ENCODE measurements at places on chromosomes 6 and 20.

DNA sequence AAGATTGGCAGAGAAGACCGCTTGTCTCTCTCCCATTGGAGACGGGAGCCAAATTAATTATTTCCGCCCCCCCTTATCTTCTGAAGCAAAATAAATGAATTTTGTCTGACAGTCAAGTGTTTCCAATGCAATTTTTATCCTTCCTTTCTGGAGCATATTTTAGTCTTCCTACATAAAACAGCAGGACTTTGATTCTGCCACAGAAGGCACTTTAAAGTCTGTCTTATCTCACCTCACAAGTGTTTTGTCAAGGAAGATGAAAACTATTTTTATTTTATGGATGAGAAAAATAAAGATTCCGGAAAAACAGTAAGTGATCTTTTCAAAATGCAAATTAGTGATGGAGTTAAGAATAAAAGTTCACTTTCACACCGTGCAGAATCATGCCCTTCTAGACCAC is 140.4 kb downstream of the OPRM1 start:
- no peak for DNase-seq

- no peak for DNase-seq
Observed at GRCh38 chr6:47919875-47920274, 138.0 kb downstream of the OPN5 start.

GRCh38 chr6:148235446-148235845 is 107.2 kb upstream of the SASH1 start:
- no peak for DNase-seq

- DNase-seq, result no peak
Observed at GRCh38 chr6:138800377-138801150, 4.7 kb downstream of the ECT2L start.

DNA sequence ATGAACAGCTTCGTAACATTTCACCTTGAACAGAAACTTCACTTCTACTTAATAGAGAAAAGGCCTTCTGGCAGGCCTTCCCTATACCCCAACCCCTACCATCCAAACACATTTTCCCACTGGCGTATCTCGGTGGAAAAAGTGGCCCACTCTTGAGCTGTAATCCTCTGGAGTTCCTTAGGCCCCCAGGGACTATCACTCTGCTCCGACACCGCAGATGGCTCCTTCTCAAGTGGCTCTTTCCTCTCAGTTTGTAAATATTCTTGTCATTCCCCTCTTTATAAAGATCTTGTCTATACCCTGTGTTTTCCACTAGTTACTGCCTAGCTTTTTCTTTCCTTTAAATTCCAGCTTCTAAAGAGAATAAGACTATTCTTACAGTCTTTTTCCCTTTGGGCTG is 108.7 kb downstream of the MYB start:
- no peak for DNase-seq

GRCh38 chr6:110528101-110528929 is 51.9 kb upstream of the SLC22A16 start:
- peak; percentile 7 for DNase-seq

DNA sequence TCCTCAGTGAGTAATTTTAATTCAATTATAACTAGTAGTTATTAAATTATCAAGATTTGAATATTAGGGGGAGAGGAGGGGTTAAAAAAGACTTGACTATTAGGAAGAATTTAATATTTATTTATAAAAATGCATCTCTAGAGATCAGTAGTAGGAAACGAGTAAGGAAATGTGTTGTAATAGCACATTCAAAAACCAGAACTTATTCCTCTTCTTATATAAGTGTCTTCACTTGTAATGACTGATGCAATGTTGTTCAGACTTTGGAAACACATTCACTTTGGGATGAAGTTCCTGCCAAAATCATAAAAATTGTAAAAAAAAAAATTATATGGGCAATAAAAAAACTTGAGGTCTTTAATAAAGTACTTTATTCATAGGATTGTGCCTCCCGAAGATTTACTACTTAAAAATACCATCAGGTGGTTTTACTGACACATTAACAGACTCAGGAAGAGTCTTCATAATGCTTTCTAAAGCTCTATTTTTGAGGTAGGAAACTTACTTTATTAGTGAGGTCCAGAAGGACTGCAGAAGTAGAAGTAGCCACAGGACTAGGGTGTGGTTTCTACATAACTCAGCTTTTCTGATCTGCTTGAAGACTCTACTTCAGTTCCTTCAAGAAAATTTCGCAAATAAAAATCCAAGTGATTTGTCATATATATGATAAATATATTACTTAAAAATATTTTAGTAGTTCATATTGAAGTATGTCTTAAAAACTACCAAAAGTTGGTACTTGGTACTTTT is 59.8 kb downstream of the CCDC170 start:
- no peak for DNase-seq

- no peak for DNase-seq
Observed at GRCh38 chr6:113908801-113909200, 51.7 kb downstream of the MARCKS start.

DNA sequence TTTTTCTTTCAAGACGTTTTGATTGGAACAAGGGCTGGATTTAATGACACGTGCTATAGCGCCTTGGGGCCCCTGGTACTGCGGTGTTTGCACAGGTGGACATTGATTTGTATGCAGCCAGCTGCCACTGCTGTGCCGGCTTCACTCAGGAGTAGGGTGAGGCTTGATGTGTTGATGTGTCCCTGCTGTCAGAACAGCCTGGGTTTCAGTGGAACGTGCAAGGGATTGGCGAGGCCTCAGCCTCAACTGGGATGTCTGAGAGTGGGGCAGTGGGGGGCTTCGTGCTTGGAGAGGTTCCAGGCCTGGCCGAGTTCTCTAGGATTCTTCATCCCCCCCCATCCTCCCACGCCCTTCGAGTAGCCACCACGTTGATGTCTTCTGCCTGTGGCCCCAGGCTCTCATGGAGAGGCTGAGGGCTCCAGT is 23.0 kb downstream of the PYGB start:
- no peak for DNase-seq

DNA sequence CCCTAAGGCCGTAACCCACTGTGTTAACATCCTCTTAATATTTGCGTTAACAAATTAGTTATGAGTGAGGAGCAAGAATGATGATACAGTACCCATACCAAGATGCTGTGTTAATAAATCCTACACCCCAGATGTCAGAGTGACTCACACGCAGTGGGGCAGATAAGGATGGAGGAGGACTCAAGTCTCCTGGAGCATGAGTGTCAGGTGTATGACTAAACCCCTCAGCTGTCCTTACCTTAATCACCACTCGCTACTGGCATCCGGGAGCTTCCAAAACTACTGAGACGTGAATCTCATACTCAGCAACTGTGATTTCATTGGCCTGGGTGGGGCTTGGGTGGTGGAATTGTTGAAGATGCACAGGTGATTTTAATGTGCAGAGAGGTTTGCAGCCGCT is 131.3 kb upstream of the MTHFD1L start:
- DNase-seq, result no peak

GRCh38 chr6:166870602-166871208 is 85.6 kb downstream of the RNASET2 start:
- no peak for DNase-seq

GRCh38 chr20:63363981-63364561 is 2.9 kb upstream of the CHRNA4 start:
- DNase-seq, result no peak

DNA sequence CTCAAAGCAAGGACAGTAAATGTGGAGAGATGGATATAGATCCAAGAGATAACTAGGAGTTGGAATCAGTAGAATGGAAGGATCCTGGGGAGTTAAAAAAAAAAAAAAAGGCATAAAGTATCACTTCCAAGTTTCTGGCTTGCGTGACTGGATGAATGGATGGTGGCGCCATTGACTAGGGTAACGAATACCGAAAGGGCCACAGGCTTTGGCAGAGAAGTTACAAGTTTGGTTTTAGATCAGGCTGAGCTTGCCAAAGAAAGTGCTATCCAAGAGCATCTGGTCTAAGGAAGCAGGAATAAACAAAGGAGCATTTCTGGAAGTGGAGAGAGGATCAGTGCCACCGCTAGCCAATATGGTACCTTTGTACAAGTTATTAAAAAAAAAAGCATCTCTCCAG is 17.5 kb downstream of the L3MBTL1 start:
- DNase-seq, result no peak

GRCh38 chr20:49705358-49705757 is 8.3 kb downstream of the B4GALT5 start:
- DNase-seq, result no peak

GRCh38 chr20:58420798-58421496 is 31.9 kb downstream of the VAPB start:
- no peak for DNase-seq

DNA sequence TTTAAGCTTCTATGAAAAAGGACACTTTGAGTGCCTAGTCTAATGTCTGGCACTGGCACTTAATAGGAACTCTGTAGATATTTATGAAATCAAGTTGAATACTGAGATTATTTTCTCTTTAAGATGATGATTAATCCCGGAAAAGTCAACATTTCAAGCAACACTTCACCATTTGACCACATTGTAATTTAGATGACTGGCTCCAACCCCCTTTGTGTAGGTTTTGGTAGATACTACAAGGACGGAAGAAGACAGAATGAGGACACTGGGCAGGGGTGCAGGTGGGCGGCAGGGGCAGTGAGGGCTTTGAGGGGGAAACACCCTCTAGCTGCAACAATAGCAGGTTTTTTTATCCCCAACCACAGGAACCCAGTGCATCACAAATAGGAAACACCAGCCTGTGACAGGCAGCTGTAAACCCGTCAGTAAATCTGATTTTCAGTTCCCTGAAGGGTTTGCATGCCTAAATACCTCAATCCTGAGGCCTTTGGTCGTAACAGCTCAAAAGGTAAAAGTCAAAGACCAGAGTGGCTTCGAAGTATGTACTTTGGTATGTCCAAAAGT is 4.6 kb downstream of the DTNBP1 start:
- no peak for DNase-seq

DNA sequence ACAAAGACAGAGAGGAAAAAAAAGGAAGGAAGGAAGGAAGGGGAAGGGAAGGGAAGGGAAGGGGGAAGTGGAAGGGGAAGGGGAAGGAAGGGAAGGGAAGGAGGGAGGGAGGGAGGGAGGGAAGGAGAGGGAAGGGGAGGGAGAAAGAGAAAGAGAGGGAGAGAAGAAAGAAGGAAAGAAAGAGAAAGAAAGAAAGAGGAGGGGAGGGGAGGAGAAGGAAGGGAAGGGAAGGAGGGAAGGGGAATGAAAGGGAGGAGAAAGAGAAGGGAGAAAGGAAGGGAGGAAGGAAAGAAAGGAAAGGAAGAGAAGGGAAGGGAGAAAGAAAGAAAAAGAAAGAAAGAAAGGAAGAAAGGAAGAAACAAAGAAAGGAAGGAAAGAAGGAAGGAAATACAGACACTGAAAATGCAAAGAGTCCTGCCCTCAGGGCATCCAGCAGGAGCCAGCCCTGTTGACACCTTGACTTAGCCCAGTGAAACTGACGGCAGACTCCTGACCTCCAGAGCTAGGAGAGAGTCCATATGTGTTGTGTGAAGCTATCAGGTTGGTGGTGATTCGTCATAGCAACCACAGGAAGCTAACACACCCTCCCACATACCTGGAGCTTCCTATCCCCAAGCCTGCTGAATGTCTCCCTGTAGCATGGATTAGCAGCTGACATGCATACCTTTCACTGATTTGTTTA is 58.7 kb upstream of the SULF2 start:
- DNase-seq, result no peak
